ENCODE measurements at places on chromosomes 6 and 20. TPM values are rescaled to one million over a fixed set of nuclear protein-coding genes. Genes with fewer than 3 reads are reported as not detected.

EFCAB8 gene
- total RNA-seq = not detected

MAP7 gene
- 32.5 TPM for total RNA-seq

CPXM1 gene
- total RNA-seq = not detected

FKBP1A gene
- total RNA-seq = 522 TPM

KCNK16 gene
- total RNA-seq = not detected

KAT14 gene
- 10.0 TPM for total RNA-seq

SUMO4 gene
- total RNA-seq = not detected

RGS19 gene
- 26.7 TPM for total RNA-seq

SLC39A7 gene
- total RNA-seq = 111 TPM

SLC22A2 gene
- 0.23 TPM for total RNA-seq

LKAAEAR1 gene
- total RNA-seq = 1.9 TPM

PDRG1 gene
- 33.0 TPM for total RNA-seq

FAM135A gene
- 2.9 TPM for total RNA-seq

REM1 gene
- 0.20 TPM for total RNA-seq

FIG4 gene
- 4.8 TPM for total RNA-seq

HCRTR2 gene
- not detected for total RNA-seq

DLL1 gene
- 0.23 TPM for total RNA-seq

HLA-C gene
- total RNA-seq = 60.0 TPM

PRSS35 gene
- 0.08 TPM for total RNA-seq

Data from A549 treated with RU486 at 1 μM for 4 hours (cell line).